ENCODE measurements at places on chromosomes 12 and 14.
A peak's percentile ranks its signal among the peaks of the same experiment; 100 is the strongest.

DNA sequence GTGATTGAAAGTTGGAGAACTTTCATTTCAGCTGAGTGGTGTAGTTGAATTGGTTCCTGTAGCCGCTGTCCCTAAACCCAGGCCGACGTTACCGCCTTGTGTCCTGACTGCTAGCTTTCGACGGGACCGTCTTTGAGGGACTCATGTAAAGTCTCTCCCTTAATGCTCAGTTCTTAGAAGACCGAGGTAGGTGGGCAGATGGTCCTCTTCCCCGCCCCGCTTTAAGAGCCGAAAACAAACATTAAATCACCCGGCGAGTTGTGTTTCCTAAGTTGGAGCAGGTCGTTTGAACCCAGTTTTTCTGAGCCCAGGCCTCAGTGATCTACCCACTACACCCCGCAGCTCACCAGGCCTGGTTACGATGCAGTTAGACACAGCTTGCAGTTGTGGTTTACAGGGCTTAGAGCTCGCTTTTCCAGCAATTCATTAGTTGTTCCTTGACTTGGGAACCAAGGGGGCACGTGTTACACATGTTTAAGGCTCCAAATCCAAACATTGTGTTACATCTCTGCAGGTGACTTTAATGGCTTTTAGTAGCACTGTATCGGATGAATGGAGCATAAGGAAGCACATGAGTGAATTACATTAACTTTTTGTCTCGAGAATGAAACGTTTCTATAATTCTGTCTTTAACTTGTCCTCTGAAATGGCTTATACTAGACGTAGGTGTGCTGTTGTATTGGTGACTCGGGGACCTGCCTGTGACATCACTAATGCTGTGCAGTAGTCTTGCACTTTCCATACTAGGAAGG, 790 bp downstream of the NEDD1 start:
- peak; percentile 21 for DNase-seq

DNA sequence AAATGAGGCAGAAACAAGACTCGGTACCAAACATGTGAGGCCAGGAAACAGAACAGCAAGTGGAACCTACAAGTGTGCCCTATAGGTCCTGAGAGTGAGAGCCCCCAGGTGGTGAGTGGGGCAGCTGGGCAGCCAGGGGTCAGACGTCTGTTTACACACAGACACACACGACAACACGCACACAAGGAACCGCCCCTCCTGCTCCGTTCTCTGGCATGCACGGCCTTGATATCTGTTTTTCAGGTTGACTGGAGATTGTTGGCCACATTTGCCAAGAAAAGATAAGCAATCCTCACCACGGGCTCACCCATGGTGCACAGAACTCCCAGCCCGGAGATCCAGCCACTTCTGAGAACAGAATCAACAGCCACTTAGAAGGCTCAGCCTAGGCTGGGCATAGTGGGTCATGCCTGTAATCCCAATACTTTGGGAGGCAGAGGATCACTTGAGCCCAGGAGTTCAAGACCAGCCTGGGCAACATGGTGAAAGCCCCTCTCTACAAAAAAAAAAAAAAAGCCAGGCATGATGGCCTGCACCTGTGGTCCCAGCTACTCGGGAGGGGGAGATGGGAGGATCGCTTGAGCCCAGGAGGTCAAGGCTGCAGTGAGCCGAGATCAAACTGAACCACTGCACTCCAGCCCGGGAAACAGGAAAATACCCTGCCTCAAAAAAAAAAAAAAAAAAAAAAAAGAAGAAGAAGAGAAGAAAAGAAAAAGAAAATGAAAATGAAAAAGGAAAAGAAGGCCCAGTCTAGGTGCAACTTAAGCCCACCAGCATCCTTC, 19.4 kb upstream of the EIF5 start:
- DNase-seq = no peak

GRCh38 chr12:1318327-1319031, 275.9 kb downstream of the FBXL14 start:
- DNase-seq = no peak

DNA sequence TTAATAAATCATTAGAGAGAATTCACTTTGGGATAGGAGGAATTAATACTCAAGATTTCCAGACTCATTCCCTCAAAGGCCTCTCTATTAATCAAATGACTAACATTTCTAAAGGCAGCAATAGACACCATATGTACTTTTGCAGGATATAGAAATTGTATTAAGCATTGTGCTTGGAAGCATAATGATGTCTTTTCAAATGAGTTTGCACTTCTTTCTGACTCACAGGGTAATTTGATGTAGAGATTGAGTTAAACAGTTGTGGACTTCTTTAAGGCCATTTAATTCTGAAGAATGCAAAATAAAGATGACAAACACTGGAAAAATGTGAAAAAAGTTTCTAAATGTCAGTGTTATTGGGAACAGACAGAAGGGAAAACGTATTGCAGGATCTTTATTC, 63.4 kb upstream of the CSRP2 start:
- DNase-seq = no peak

- peak; percentile 44 for DNase-seq
Measured at GRCh38 chr14:24274101-24274543, 2.7 kb upstream of the RABGGTA start.
